Foreskin keratinocyte (primary cell): ENCODE measurements at places on chromosomes 3 and 15.

DNA sequence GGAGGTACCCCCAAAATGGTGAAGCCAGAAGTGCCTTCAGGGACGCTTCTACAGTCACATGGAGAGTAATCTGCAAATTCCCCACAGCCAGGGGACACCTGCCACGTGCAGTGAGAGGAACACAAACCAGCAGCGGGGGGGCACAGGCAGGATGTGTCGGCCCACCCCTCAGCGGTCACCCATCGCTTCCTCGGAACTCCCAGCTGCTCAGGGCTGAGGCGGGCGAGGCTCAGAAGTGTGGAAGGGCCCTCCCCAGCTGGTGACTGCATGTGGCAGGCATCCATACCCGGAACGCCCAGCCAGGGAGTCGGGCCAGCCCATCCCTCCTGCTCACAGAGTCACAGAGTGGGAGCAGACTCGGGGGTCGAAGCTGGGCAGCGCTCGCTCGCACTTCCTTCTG is 63.7 kb downstream of the SLC12A8 start:
- DNase-seq: no peak

GRCh38 chr3:38649500-38650247 is at the start of gene SCN5A:
Gene SCN5A (minus strand): TSS chr3:38649687. CDS start chr3:38633307, 16,380 bp downstream.
- no peak for DNase-seq

GRCh38 chr3:62287392-62287927 is 85.9 kb downstream of the FEZF2 start:
- DNase-seq: no peak

DNA sequence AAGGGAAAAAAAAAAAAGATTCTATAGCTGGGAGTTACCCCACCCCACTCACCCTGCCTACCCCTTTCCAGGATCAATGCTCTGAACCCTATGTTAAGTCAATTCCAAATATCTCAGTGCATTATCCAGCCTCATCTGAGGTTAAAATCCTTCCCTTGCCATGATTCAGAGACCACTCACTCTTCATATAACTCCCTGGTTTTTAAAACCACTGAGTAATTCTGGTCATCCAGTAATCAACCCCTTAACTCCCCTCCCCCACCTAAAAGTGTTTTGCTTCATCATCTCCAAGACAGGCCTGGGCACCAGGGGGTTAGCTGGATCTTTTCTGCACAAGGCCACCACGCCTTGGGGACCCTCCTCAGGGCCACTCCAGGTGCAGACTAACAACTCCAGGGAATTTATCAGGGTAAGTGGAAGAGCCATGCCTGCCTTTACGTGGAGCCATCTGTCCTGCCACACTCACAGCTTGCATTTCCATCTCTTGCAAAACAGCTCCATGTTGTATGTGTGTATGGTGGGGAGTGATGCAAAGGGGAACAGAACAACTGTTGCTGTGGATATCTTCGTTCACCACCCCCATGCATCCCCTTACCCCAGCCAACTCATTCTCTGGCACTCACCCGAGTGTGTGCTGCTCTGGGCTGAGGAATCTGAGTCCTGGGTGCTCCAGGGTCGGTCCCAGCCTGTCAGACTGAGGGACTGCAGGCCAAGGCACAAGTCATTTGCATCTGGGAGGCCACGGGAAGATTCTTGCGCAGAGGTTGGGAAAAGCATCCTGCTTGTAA is 30.7 kb upstream of the RPS17 start:
- DNase-seq: no peak

GRCh38 chr3:37475435-37475834 is 301.1 kb upstream of the LRRFIP2 start:
- no peak for DNase-seq

DNA sequence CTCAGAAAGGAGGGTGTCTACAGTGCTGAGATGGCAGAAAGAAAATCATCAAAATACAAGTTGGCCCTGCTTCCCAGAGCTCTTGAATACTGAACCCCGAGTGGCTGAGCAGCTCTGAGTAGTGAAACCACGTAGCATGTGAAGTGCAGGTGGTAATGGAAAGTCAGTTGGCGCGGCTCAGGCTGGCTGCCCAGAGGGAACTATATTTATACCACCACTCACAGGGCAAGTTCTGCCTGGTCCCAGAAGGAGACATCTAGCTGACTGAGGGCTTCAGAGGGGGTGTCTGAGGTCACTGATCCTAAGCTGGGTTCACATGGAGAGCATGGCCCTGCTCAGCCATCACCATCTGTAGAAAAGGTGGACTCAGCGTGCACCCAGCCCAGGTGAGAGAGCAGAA is 129.6 kb upstream of the AGBL1 start:
- DNase-seq: no peak

GRCh38 chr3:68919000-68919399 is 13.3 kb downstream of the TAFA4 start:
- peak; percentile 18 for DNase-seq

DNA sequence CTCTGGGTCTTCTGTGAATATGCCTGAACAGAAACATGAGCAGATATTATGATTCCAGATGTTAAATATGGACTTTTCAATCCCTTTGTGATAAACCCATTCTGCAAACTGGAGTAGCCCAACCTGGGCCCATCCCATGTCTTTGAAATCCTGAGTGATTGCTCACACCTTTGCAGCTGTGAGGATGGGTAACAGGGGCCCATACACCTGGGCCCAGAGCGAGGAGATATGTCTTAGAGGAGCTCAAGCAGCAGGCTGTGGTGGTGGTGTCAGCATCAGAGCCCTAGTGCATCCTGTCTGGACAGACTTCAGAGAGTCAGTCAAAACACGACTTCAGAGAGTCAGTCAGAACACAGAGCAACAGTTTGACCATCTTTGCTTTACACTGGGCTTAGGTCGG is 64.9 kb upstream of the LIMD1 start:
- peak; percentile 96 for DNase-seq

DNA sequence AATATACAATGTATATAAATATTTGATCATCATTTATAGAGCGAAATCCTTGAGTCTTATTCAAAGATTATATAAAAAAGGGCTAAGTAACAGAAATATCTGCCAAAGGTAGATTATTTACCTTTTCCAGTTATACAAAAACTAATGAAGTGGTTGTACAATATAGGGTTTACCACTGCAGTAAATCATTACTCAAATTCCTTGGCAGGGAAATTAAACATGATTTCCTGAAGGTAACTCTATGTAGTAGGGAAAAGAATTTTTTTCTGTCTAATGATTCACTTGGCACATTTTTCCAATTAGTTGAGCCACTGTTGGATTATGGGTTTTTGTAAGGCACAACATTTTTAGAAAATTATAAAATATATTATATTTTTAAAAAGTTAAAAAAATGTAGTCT is 129.6 kb downstream of the NR2F2 start:
- DNase-seq: no peak

DNA sequence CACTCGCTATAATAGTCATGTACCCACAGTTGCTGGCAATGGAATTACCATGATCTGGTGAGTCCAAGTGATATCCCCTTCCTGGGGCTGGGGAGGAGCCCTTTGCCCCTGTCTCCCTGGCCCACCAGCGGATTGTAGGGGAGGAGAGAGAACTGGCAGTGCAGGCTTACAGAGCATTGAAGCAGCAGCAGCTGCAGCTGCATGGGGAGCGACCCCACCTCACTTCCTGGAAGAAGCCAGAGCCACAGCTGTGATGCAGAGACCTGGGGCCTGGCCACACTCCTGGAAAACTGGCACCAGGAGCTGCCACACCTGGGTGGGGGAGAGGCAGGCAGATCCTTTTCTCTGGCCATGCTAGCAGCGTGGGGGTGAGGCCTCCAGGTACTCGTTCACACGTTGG is 300.1 kb upstream of the PROK2 start:
- no peak for DNase-seq

DNA sequence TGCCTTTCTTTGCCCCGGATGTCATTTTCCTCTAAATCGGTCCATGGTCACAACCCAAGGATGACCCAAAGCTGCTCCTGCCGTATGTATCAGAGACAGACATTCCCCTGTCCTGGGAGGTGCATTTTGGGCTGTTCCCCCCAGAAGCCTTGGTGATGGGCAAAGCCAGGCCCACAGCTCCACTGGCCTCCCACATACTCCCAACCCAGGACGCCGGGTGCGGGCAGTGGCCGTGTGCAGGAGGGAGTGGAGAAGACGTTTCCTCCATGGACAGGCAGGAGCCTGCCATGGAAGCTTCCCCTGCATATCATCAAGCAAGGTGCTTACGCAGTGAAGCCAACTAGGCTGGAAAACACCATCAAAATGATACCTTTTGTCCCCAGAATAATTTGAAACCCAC is 175.0 kb downstream of the ATP10A start:
- DNase-seq: no peak
